ENCODE measurements at places on chromosomes 2 and 18. TPM values are rescaled to one million over a fixed set of nuclear protein-coding genes. Genes with fewer than 3 reads are reported as not detected.

DNA sequence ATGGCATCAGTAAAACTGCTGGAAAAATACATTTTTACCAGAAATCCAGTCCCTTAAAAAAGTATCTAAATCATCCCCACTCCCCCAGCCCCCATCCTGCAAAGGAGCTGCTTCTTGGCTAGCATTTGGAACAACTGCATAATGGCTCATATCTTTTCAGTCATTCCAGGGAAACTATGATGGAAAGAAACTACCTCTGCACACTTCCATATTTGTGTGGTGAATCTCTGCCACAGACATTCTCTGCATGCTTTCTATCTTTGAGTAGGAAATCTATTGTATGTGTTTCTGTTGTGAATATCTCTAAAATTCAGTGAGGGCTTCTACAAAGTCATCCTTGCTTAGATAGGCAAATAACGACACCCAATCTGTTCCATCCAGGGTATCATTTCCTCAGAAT lies 632.3 kb downstream of the LRP1B start:
- H3K4me3 ChIP-seq: no peak overlapping the region
- H3K27ac ChIP-seq: no peak overlapping the region
- H3K27me3 ChIP-seq: no peaks in the 10 kb centered on the region
- H3K4me1 ChIP-seq: no peaks in the 10 kb centered on the region
- DNase-seq: no peak
- H3K36me3 ChIP-seq: no peaks in the 10 kb centered on the region

DNA sequence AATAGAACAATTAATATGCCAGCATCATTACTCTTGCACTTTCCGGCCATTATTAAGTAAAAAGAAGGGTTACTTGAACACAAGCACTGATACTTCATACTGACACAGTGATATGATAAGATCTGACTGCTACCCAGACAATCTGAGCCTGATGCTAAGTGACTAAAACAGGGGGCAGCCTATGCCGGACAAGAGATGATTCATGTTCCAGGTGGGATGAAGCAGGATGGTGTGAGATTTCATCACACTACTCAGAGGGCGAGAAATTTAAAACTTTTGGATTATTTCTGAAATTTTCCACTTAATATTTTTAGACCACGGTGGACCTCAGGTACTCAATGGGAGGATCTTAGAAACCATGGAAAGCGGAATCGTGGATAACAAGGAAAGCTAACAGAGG lies 61.7 kb downstream of the LIPG start:
- no peaks in the 10 kb centered on the region for H3K27me3 ChIP-seq

Gene MGAT4A
- 13.3 TPM for total RNA-seq

Gene MYCN
- total RNA-seq: 8.8 TPM

Gene LCT
- not detected for total RNA-seq

Gene MYO5B
- total RNA-seq: 6.3 TPM
